Cardiac atrium fibroblast (primary cell): ENCODE measurements at places on chromosomes 12 and 14. TPM values are rescaled to one million over a fixed set of nuclear protein-coding genes. Genes with fewer than 3 reads are reported as not detected.

The IL23A gene
- 1.6 TPM in 1 of 2 replicates, not detected in the other for total RNA-seq

The TMTC2 gene
- 5.2 and 6.2 TPM in 2 replicates for total RNA-seq

The VWF gene
- total RNA-seq, result 3.2 and 15.9 TPM in 2 replicates

The KRT6C gene
- not detected in 2 replicates for total RNA-seq

The GLIPR1L2 gene
- total RNA-seq, result 0.18 and 15.6 TPM in 2 replicates

The ASB2 gene
- not detected in 2 replicates for total RNA-seq

The FAM90A1 gene
- not detected in 2 replicates for total RNA-seq

The WNT5B gene
- total RNA-seq, result 7.6 and 8.9 TPM in 2 replicates

The BCL7A gene
- 1.3 and 2.4 TPM in 2 replicates for total RNA-seq
